CD4-positive, alpha-beta T cell treated with Interleukin-15 for 4 hours (primary cell): ENCODE measurements at places on chromosomes 7 and 10.
A peak's percentile ranks its signal among the peaks of the same experiment; 100 is the strongest.

DNA sequence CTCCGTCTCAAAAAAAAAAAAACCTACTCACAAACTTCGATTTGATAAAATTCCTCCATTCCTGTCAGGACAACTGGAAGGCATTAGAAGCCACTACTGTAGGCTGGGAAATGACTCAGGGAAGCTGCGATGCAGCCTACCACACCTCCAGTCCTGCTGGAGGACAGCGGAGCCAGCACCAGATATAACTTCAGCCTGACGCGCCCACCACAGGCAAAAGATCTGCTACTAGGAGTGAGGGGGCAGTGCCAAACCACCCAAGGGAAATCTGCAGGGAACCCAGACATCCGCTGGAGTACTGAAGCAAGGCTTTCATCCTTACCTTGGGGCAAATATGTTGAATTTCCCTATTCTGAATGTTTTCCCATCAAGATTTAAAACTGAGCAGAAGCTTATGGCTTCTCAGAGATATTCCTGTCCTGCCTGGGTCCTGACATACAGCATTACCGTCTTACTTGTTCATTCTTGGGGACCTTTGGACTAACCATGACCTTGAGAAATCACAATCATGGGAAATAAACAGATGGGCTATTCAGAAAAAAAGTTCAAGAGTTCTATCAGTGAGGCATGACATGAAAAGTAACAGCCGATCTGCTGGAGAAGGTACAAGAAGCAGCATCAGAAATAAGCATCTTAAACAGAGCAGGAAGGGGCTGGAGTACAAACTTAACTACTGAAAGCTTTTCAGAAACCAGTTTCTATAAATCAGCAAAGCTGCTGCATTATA lies 20.4 kb downstream of the BCCIP start:
- DNase-seq = no peak

- peak; percentile 52 for DNase-seq
These were observed 362.3 kb downstream of the GATA3 start for GRCh38 chr10:8416760-8417159.

DNA sequence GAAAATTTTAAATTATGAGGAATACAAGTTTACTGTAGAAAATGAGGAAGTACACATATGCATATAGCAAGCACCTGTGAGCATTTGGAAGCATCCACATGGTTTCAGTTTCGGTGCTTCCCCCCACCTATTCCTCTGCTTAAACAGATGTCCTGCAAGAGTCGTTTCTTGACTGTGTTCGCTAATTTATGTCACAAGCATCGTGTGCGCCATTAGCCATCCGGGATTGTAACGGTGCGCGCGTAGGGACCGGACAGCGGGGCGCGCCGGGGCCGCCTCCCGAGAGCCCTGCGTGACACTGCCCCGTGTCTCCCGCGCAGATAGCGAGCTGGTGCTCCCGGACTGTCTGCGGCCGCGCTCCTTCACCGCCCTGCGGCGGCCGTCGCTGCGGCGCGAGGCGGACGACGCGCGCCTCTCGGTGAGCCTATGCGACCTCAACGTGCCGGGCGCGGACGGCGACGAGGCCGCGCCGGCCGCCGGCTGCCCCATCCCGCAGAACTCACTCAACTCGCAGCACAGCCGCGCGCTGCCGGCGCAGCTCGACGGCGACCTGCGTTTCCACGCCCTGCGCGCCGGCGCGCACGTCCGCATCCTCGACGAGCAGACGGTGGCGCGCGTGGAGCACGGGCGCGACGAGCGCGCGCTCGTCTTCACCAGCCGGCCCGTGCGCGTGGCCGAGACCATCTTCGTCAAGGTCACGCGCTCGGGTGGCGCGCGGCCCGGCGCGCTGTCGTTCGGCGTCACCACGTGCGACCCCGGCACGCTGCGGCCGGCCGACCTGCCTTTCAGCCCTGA lies 90.9 kb downstream of the NEURL1 start:
- DNase-seq = peak; percentile 83

DNA sequence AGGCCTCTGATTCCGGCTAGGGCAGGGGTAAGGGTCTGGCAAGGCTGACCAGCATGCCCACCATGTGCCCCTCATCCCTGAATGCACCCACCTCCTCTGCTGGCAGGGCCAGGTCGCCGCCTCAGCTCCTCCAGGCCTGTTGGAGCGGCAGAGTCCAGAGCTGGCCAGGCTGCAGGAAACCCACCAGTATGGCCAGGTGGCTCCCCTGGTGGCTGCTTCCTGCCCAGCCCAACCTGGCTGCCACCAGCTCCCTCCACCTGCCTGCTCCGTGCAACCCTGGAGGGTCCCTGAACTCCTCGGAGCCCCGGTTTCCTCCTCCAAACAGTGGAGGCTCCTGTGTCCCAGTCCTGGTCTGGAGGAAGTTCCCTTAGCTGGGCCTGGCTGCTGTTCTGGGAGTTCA lies 39.6 kb downstream of the MICALL2 start:
- DNase-seq = no peak

DNA sequence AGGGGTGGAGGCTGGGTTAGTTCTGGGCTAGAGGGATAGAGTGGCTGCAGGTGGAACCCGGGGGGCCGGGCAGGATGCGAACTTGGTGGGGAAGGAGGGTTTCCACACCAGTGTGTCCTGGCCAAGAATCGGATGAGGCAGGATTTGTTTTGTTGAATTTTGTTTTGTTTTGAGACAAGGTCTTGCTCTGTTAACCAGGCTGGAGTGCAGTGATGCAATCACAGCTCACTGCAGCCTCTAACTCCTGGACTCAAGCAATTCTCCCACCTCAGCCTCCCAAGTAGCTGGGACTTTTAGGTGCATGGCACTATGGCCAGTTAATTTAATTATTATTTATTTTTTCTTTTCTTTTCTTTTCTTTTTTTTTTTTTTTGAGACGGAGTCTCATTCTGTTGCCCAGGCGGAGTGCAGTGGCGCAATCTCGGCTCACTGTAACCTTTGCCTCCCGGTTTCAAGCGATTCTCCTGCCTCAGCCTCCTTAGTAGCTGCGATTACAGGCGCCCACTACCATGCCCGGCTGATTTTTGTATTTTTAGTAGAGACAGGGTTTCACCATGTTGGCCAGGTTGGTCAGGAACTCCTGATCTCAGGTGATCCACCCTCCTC lies 13.0 kb upstream of the PPP1R35 start:
- no peak for DNase-seq

DNA sequence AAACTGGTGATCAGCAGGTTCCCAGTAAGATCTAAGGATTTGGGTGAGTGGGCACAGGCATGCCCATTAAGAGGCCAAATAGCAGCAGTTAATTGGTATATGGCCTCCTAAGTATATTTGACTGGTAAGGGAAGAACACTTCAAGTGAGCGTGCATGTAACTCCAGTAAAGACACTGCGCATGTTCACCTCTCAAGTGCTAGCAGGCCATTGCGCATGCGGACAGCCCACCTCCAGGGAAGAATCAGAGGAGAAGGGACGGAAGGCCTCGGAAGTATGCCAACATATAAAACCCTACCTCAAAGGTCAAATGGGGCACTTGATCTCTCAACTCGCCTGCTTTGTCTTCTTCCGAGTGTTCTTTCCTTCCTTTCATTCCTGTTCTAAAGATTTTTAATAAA lies 118.0 kb downstream of the ARL5B start:
- no peak for DNase-seq
